ENCODE measurements at places on chromosomes 2 and 18.

GRCh38 chr18:77068321-77069312 lies 64.0 kb downstream of the MBP start:
- peak; percentile 44 for DNase-seq

- DNase-seq, result no peak
Observed at GRCh38 chr2:148684507-148684906, 40.0 kb downstream of the EPC2 start.

GRCh38 chr18:7885865-7886264 lies 318.7 kb downstream of the PTPRM start:
- DNase-seq, result no peak

GRCh38 chr2:134861173-134861572 lies 22.8 kb downstream of the ACMSD start:
- DNase-seq, result no peak

GRCh38 chr2:241854342-241855244 lies 4.1 kb downstream of the PDCD1 start:
- DNase-seq, result peak; percentile 53

GRCh38 chr18:28432339-28432738 lies 255.4 kb upstream of the CDH2 start:
- DNase-seq, result no peak

DNA sequence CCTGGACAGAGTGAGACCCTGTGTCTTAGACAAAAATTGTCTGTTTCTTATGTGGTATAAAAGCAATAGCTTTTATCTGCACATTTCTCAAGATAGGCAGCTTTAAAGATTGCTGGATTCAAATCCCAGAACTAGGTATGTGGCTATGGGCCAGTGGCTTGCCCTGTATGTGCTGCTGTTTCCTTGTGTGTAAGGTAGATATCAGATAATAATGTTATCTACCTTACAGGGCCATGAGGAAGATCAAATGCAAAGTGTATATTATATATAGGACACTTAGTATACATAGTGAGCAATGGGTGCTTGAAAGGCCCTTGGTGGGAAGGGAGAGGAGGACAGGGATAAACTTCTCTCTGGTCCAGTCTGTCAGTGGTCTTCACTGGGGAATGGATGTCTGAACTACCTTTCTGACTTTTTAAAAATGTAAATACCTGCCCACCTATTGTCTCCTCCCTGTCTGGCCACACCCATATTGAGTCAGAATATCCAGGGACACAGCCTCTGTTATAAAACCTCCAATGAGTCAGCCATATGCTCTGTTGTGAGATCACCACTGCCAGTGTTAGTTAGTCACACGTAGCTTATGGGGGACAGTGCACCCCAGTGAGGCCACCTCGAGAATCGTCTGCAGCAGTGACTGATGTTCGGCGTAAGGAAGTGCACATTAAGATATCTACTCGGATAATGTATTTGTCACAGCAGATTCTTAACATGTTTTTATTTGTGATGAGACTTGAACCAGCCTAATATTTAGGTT lies 383.4 kb downstream of the PTPRM start:
- DNase-seq, result no peak

GRCh38 chr2:125471963-125472362 lies 1184.0 kb upstream of the GYPC start:
- DNase-seq, result peak; percentile 28

DNA sequence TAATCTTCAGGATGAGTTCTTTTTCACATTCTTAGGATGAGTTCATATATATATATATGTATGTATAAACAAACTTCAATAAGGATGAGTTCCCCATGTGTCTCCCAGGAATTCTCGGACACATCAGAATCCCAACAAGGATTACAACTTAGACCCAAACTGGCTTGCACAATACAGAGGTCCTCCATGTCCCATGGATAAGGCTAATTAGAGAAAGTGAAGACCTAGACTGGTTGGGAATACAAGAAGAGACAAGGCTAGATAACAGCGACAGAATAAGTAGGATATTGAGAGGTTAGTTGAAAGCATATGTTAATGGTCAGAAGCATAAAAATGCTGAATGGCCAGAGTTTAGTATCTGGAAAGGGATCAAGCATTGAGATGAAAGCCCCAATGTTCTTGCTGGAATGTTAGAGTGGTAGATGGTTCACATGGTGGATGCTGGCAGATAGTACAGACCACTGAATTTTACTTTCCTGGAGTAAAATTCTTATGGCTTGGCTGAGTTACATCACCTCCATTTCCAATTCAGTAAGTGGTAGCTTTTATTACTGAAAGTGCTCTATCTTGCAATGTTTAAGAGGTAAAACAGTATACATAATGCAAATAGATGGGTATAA lies 154.9 kb upstream of the EPHA4 start:
- no peak for DNase-seq

DNA sequence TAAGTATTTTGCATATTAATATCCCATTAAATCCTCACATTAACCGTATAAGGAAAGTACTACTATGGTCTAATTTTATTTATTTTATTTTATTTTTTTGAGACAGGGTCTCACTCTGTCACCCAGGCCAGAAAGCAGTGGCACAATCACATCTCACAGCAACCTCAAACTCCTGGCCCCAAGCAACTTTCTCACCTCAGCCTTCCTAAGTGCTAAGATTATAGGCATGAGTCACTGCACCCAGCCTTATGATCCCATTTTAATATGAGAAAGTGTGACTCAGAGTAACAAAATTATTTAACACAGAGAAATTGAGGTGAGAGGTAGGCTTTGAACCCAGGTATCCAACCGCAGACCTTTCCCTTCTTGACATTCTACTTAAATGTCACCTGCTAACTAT lies 330.0 kb upstream of the POU3F3 start:
- DNase-seq, result no peak

GRCh38 chr18:65725251-65726050 lies 25.4 kb upstream of the CDH7 start:
- DNase-seq, result peak; percentile 36

- DNase-seq, result no peak
Observed at GRCh38 chr2:127108090-127108523, 1.2 kb upstream of the BIN1 start.

DNA sequence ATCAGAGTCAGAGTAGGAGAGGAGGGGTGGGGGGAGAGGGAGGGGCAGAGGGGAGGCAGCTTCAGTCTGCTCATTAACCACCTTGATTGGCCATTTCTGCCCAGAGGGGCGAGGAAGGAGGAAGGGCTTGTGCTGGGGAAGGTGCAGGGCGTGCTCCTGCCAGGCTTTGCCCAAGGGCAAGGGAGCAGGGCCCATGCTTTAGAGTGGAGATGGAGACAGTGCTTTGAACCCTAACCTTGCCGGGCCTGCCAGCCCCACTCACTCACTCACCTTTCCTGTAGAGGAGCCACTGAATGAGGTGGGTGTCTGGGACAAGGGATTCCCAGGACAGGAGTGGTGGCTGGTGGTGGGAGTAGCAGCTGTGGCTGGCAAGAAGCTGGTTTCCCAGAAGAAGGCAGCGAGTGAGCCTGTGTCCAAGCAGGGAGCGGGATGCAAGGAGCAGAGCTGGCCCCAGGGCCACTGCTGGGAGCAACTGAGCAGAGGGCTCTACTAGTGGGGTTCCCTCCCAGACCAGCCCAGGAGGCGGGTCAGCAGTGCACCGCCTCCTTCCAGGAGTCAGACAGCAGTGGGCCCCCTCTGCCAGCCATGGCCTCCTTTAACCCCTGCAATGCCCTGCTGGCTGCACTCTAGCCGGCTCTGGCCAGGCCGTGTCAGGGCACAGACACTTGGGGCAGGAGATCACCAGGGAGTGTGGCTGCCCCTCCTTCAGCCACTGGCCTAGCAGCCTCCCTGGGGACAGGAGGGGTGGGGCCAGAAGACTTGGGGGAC lies 3.6 kb upstream of the RUFY4 start:
- DNase-seq, result no peak

DNA sequence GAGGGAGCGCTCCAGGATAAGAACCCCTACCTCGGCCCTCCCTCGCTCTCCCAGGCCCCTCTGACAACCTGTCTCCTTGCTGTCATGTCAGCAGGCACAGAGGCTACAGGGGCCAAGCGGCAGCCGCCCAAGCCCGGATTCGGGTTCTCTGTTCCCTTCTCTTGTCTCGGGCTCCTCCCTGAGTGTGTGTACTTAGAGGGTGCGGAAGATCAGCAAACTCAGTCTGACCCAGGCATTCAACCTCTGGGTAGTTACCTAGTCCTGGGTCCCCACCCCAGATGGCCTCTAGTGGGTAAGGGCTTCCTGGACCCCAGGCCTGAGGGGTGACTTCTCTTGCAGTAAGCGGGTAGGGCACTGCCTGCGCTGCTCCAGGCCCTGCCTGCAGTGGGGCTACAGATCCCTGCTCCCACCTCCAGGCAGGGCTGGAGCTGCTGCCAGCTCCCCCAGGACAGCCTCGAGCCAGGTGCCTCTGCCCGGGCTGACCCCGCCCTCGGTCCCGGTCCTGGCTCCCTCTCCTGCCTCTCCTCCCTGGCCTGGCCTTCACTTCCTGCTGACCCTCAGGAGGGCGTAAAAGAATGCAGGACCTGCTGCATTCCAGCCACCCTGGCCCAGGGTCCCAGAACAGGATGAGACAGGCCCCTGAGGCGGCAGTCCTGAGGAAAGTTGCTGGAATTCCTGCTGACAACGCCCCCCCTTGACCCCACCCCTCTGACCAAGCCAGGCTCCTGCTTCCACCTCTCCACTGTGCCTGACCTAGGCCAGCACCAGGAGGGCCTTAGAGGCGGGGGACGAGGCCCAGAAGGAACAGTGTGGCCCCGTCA lies 22.0 kb downstream of the GPC1 start:
- DNase-seq, result no peak

- DNase-seq, result no peak
Observed at GRCh38 chr2:14194233-14194632, 438.3 kb upstream of the LRATD1 start.

DNA sequence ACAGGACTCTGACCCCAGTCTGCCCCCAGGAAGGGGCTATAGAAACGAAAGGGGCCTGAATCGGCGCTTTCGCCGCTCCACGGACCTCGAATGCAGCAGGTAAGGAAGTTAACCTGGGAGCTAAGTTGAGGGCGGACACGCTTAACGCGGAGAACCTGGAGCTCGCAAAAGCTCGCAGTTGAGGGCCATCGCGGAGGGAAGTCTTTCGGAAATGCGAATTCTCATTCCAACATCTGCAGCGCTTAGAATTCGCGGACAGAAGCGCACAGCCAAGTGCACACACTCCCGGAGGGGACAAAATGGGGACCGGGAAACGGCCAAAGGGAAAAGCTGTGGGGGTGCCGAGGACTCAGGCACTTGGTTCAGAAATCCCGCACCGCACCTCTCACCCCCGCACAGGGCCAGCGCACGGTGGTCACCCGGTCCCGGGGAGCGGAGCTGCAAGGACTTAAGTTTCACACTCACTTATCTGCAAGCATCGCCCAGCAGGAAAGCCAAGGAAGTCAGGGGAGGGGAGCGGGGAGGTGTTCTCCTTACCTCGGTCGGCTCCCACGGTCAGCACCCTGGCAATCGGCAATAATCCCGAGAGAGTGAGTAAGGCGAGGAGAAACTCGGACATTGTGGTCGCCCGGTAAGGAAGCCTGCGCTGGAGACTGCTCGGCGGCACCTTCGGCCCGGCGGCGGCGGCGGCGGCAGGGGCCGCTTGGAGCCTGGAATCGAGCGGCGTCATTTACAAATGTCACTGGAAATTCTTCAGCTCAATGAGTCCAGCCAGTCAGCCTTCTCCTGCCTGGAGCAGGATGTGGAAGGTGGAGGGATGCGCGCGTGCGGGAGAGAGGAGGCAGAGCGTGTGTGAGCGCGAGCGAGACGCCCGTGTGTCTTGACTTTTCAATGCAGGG lies 456 bp downstream of the LRP1B start:
- no peak for DNase-seq

GRCh38 chr2:181393472-181393871 lies 63.7 kb upstream of the ITGA4 start:
- peak; percentile 95 for DNase-seq

DNA sequence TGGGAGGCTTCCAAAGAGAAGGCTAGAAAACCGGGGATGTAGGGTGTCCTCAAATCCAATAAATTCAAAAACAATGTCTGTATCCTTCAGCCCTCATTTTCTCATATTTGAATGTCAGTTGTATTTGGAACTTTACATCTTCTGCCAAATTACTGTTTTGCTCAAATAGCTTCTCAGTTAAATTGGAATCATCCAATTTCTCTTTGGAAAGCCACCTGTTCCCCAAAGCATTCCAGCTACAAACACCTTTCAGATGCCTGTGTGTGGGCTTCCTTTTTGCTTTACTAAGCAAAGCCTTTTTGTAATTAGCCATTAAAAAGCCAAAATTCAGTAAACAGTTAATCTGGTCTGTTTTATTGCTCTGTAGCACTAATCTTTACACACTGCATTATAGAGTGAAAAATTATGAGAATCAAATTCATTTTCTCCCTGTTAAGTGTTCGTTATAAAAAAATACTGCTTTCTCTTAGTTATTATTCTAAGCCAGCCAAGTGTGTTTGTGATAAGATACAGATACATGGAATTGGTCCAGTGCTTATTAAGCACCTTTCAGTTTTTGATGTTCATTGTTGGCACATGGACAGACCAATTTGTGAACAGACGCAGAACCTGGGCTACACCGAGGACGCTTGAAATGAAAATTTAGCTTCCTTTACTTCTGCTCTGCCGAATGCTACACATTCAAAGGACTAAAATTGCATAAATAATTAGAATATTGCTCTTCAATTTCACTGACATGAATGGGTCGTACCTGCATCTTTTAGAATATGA lies 151.6 kb downstream of the RTN4 start:
- no peak for DNase-seq

GRCh38 chr18:46372670-46373069 lies 268.5 kb downstream of the HAUS1 start:
- peak; percentile 66 for DNase-seq

- no peak for DNase-seq
Observed at GRCh38 chr2:236689981-236690380, 120.4 kb downstream of the ACKR3 start.

GRCh38 chr2:34416856-34417255 lies 817.8 kb upstream of the FAM98A start:
- no peak for DNase-seq

GRCh38 chr2:196123679-196124373 lies 47.6 kb downstream of the STK17B start:
- DNase-seq, result no peak

DNA sequence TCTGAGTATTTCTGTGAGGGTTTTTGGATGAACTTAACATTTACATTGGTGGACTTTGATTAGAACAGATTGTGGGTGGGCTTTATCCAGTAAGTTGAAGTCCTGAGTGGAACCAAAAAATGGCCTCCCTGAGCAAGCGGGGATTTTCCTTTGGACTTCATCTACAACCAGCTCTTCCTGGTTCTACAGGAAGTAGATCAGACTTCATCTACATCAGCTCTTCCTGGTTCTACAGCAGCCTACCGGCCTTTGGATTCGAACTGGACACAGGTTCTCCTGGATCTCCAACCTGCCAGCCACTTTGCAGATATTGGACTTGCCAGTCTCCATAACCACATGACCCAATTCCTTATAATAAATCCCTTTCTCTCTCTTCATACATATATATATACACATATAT lies 79.9 kb upstream of the STK39 start:
- no peak for DNase-seq

- no peak for DNase-seq
Observed at GRCh38 chr2:16130541-16130880, 190.2 kb downstream of the MYCN start.

DNA sequence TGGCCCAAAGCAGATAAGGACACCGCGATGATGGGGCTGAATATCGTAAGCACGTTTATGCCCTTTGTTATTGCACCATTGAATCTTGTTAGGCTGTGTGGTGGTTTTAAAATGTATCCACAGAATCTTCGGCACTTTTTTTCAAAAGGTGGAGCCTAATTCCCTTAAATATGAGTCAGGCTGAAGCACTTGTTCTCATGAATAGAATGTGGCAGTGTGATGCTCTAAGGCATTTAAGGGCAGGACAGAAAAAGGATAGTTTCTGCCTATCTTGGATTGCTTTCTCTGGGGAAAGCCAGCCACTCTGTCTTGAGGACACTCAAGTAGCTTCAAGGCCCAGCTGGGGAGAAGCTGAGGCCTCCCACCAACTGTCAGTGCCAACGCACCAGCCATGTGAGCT lies 39.6 kb downstream of the ABCA12 start:
- no peak for DNase-seq

Data from Kasumi-1 (cell line).